ENCODE measurements at places on chromosomes 4 and X.

GRCh38 chrX:31590581-31591114, 518.8 kb upstream of the FTHL17 start:
- no peak for DNase-seq

DNA sequence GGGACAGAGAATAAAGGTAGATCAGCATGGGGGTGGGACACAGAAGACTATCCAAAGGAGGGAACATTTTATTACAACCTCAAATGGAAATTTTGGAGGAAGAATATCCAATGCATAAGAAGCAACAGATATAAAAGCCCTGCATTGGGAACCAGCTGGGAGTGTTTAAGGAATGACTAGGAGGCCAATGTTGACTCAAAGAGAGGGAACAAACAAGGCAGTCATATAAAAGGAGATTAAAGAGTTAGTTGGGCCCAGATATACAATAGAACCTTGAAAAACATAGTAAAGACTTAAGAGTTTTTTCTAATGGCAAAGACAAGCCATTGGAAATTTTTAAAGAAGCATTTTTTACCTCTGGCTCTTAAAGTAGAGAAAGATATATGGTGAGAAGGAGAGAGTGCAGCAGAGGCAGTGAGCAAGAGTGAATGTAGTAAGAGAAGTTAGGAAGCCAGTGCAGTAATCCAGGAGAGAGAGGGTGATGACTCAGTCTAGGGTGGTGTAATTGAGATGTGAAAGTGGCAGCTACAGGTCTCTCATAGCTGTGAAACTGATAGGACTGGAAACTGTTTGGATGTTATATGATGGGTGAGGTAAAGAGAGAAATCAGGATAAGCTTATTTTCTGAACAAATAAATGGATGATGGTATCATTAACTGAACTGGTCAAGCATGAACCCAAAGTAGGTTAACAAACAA, 182.2 kb upstream of the ATOH1 start:
- no peak for DNase-seq

GRCh38 chr4:169925678-169926077, 100.5 kb downstream of the MFAP3L start:
- no peak for DNase-seq

GRCh38 chrX:81278616-81279015, 76.7 kb downstream of the SH3BGRL start:
- DNase-seq = no peak

GRCh38 chr4:139564502-139564901, 8.5 kb upstream of the SETD7 start:
- DNase-seq = no peak

GRCh38 chrX:65755786-65756185, 88.3 kb downstream of the MSN start:
- DNase-seq = no peak

GRCh38 chr4:130736436-130737185, 1640.7 kb downstream of the C4orf33 start:
- no peak for DNase-seq

GRCh38 chr4:52367282-52367830, 291.7 kb downstream of the USP46 start:
- DNase-seq = no peak

GRCh38 chr4:40423735-40424134, 88.6 kb downstream of the CHRNA9 start:
- DNase-seq = no peak

DNA sequence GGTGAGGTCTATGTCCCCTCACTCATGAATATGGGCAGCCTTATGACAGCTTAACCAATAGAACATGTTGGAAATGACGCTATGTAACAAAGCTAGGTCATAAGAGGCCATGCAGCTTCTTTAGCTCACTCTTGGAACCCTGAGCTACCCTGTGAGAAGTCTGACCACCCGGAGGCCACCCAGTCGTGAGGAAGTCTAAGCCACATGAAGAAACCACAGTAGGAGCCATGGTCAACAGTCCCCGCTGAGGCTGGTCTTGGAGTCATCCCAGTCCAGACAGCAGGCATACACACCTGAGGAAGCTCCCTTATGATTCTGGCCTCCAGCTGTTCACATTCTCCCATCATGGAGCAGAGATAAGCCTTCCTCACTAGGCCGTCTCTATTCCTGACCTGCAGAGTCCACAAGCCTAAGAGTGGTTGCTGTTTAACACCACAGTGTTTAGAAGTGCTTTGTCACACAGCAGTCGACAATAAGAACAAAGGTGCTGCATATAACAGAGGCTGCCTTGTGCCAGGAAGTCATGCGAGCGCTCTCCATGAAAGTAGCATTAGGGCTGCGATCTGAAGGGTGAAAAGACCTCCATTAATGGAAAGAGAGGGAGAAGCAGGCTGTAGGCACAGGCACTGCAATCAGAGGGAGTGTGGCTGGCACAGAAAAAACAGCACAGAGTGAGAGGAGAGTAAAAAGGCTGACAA, 38.2 kb downstream of the TSPAN5 start:
- no peak for DNase-seq

- no peak for DNase-seq
Measured at GRCh38 chr4:72969976-72970375, 99.5 kb downstream of the COX18 start.

DNA sequence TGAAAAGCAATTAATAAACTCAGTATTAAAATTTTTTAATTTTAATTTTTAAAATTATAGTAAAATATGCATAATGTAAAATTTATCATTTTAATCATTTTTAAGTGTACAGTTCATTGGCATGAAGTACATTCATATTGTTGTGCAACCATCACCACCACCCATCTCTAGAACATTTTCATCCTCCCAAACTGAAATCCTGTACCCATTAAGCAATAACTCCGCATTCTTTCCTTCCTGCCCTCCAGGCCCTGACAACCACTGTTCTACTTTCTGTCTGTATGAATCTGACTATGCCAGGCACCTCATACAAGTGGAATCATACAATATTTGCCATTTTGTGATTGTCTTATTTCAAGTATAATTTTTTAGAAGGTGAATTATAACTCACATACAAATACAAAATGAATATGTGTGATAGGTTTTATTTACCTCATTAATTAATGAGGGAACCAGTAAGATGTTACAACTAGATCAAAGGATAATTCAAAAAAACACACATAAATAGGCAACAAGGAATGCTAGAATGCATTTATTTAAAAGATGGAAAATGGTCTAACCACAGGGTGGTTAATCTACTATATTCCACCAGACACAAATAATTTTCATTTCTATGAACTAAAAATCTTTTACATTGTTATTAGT, 13.1 kb upstream of the AFF1 start:
- DNase-seq = no peak

GRCh38 chr4:172188248-172188988, 375.2 kb downstream of the GALNTL6 start:
- no peak for DNase-seq

DNA sequence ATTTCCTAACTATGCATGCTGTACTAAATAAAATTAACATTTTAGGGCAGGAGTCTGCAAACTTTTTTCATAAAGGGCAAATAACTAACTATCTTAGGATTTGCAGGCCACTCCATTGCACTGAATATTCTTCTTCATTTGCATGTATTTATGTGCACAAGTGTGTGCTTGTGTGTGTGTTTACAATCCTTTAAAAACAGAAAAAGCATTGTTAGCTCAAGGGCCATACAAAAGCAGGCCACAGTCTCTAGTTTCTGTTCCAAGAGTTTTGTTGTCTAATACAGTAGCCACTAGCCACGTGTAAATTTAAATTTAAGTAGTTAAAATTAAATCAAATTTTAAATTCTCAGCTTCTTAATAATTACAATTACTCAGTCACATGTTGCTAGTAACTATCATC, 621.8 kb downstream of the TMA16 start:
- no peak for DNase-seq

DNA sequence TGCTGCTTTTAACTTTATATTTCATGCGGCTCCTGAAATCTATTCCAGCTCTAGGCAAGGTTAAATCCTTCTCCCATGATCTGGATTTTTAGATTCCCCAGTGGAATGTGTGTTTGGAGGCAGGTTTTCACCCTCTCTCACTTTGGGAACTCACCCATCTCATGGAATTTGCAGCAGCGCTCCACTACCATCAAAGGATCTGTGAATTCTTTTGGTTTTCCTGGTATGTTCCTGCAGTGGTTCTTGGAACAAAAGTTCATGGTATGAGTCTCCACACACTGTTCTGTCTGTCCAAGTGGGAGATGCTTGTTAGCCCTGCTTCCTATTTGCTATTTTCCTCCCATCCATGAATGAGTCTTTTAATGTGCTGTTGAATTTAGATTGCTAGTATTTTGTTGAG, 14.0 kb downstream of the APOOL start:
- no peak for DNase-seq

DNA sequence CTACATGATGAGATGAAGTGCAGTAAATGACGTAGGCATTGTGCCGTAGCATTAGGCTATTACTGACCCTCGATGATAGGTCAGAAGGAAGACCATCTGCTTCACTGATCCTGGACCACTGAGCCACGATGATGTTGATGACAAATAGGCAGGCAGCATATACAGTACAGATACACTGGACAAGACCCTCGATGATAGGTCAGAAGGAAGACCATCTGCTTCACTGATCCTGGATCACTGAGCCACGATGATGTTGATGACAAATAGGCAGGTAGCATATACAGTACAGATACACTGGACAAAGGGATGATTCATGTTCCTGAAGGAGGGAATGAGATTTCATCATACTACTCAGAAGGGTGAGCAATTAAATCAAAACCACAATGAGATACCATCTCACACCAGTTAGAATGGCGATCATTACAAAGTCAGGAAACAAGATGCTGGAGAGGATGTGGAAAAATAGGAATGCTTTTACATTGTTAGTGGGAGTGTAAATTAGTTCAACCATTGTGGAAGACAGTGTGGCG, 50.9 kb downstream of the BEND4 start:
- DNase-seq = no peak

DNA sequence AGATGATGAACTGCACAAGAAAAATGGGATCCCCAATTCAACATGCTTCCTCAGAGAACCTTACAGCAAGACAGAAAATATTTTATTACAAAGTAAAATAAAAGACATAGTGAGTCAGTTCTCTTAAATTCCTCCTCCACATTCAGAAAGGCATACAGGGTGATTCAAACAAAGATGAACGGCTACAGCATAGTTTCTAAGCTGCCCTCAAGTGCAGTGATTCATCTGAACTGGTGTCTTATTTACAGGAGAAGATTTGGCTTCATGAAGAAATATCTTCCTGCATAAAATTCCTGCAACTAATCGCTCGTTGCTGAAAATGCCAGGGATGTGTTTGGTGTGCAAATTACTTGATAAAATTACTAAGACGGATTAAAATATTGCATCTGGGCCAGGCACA, 103.6 kb downstream of the PRKX start:
- no peak for DNase-seq

GRCh38 chr4:174631901-174632758, 109.8 kb upstream of the HPGD start:
- DNase-seq = no peak

DNA sequence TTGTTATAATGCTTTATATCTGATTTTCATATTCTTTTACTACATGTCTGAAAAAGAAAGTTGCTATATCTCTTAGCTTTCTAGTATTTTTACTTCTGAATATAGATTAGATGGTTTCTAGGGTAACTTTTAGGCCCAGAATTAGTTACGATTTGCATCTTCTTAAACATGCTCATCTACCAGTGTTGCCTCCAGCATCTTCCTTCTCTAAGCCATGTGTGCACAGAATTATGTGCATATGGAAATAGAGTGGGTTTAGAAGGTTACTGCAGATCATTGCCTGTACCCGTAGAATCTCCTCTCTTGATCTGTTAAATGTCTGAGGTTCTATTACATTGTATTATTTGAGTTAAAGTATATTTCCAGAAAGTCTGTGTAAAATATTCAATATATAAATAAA, 2.5 kb upstream of the TDO2 start:
- no peak for DNase-seq

DNA sequence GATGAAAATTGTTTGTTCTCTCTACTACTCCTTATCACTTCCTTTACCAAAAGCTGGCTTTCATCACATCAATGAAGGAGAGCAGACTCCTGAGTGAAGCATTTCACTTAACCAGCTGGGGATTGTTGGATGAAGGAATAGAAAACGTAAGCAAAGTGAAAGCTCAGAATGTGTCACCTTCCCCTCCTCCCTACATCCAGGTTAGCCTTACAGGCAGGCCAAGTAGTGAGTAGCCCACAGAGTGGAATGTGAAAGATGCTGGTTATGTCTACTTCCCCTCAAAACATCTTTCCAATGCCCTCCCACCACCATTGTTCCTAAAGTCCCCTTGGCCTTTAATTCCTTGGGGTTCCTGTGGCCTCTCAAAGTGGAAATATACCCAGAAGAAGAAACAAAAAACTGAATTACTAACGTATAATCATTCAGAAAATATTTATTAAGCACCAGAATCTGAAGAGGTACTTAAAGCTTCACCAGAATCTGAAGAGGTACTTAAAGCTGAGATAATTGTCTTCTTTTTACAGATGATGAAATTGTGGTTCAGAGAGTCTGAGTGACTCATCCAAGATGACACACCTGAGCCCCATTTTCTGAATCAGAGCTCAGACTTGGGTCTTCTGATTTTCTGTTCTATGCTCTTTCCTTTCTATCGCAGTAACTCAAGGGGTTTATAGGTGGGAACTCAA, 6.5 kb downstream of the P2RY4 start:
- DNase-seq = no peak

GRCh38 chr4:187417721-187418120, 577.9 kb upstream of the ZFP42 start:
- DNase-seq = no peak

DNA sequence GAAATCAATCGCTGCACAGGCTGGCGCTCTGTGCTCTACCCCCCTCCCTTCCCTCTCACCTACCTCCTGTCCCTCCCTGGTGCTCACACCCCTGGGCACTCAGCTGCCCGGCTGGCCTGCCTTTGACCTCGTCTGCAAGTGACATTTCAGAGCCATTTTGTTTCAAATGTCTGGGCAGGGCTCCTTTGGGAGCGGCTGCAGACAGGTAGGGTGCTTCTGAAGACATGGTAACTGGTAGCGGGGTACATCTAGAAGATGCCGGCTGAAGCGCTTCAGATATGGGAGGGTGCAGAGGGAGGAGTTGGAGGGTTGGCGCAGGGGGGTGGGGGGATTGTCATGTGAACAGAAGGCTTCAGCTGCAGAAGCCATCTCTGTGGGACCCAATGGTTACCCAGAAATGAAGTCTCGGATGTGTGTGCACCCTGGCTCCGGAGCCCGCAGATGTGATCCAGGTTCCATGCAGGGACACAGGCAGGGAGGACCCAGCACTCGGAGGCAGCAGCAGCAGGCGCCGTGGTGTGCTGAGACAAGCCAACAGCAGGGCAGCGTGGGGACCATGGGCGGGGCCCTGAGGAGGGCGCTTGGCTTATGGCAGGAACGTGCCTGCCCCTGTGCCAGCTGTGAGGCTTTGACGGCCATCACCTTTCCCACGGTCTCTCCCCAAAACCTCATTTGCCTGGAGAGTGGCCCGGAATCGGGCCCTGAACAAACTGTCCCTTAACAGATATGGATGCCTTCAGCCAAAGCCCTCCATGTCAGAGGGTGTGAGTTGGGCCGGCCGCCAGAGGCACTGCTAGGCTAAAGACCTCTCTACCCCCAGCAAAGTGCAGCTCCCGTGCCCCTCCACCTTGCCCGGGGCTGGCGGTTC, 7.6 kb upstream of the DUSP9 start:
- DNase-seq = no peak

- DNase-seq = no peak
Measured at GRCh38 chr4:107740381-107740780, 20.3 kb upstream of the PAPSS1 start.
